ENCODE measurements at places on chromosomes 6 and 20.

- DNase-seq, result peak; percentile 36
Observed at GRCh38 chr20:362271-363254, 15.7 kb downstream of the NRSN2 start.

- no peak for DNase-seq
Observed at GRCh38 chr6:87736809-87737540, 34.9 kb upstream of the AKIRIN2 start.

- no peak for DNase-seq
Observed at GRCh38 chr6:41392246-41392645, 56.8 kb downstream of the NCR2 start.

GRCh38 chr6:45696738-45697137 lies 318.9 kb downstream of the CLIC5 start:
- no peak for DNase-seq

GRCh38 chr20:5870568-5870981 lies 79.8 kb downstream of the TRMT6 start:
- DNase-seq, result no peak

DNA sequence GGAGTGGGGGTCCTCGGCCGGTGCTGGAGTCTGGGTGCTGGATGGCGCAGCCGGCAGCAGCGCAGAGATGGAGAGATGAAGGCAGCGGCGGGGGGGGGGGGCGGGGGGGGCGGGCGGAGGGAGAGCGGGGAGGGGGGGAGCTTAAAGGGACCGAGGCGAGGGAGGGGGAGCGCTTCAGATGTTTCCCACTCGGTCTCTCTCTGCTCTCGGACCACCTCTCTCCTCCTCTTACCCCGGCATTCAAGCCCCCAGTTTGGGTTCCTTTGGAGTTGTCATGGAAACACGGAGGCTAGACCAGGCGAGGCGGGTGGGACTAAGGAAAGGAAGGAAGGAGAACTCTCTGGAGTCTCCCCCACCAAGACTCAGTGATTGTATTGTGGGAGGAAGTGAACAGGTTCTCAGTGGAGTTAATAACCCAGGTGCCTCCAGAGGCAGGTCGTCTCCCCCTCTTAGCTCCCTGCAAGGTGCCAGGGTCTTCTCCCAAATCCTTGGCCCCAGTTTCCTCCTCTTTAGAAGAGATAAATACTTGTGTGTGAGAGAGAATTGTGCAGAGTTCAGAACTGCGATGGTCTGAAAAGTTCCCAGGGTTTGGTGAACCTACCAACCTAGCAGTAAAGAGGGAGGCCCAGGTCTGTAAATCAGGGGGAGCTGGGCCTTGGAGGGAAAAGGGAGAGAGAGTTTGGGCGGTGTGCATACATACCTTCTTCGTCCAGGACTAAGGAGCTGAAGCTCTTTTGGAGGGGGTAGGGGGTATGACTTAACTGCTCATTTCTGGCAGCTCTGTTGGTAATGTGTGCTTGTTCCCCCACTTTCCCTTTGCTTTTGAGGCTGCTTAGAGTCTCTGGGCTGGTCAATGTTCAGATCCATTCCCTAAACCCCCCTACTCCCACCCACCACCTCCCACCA lies at the start of gene PRRT1:
TSS of gene PRRT1 (minus strand) at position 77 of the 906 bp plus-strand sequence. CDS start 112 bp downstream, outside the sequence.
- no peak for DNase-seq

DNA sequence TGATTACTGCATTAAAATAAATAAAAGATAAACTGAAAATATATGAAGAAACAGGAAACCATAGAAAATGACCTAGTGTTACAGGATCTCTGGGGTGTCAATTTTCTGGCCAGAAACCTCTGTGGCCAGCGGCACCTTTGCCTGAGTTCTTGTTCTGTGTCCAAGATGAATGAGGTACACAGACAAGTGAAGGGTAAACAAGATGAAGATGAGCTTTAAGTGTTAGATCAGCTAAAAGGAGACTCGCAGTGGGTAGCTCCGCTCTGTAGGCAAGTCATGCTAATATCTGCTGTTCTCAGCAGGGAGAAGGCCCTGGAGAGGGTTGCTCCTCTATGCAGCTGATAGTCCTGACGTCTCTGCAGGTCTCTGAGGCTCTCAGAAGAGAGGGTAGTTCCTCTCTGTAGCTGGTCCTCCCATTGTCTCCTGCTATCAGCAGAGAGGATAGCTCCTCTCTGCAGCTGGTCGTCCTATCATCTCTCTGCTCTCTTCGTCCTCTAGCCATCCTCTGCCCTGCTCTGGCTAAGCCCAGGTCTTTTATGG lies 35.9 kb upstream of the TBC1D22B start:
- no peak for DNase-seq

DNA sequence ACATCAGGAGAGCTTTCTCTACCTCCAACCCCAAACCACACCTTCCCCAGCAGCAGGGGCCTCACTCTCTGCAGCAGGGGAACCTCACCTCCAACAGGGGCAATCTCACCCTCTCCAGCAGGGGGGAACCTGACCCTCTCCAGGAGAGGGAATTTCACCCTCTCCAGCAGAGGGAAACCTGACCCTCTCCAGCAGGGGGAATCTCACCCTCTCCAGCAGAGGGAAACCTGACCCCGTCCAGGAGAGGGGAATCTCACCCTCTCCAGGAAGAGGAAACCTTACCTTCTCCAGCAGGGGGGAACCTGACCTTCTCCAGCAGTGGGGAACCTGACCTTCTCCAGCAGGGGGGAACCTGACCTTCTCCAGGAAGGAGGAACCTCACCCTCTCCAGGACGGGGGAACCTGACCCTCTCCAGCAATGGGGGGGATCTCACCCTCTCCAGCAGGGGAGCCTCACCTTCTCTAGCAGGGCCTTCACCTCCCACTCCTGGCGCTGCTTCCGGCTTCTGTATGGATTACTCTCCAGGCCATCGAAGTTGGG lies 3.1 kb downstream of the B3GALT4 start:
- no peak for DNase-seq

GRCh38 chr20:43541214-43541613 lies 17.6 kb upstream of the SGK2 start:
- no peak for DNase-seq

- peak; percentile 43 for DNase-seq
Observed at GRCh38 chr6:32047855-32048766, 9.9 kb downstream of the CYP21A2 start.

DNA sequence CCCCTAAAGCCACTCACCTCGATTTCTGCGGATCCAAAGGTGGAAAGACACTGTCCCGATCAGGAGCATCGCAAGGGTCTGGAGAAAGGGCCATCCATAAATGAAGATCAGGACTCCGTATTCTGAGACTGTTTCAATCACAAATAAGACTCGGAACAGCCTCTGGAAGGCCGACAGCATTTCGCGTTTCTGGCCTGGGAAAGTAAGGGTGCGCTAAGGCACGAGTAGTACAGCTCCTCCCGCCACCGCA lies 44.6 kb downstream of the DPPA5 start:
- DNase-seq, result no peak

GRCh38 chr6:66735106-66735890 lies 1028.3 kb upstream of the EYS start:
- DNase-seq, result no peak

DNA sequence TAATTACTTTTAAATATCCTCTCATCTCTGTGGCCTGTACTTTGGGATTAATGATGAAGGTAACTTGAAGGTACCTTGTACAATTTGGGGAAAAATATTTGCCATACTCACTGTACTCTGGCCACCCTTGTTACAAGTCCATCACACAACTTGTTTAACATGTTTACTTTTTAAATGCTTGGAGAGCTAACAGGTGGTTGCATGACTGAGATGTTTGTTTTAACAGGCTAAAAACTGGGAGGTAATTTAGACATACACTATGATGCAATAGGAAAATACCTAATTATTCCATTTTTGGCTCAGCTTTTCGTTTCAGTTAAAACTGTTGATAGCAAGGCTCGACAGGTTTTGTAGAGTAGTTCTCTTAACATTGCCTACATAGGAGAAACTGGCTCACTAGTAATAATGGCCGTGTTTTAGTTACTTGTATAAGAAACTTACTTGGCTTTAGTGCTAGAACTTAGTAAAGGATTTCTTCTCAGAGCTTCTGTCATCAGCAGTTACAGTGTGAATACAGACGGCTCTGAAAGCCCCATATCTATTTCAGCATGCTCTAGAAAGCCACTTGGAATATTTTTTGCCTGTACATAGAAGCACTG lies 489.8 kb upstream of the SOX4 start:
- DNase-seq, result no peak

GRCh38 chr20:51313358-51313827 lies 229.1 kb downstream of the NFATC2 start:
- no peak for DNase-seq

- DNase-seq, result no peak
Observed at GRCh38 chr20:3995067-3995748, 20.1 kb downstream of the RNF24 start.

GRCh38 chr6:145147981-145148749 lies 587.2 kb downstream of the EPM2A start:
- no peak for DNase-seq

DNA sequence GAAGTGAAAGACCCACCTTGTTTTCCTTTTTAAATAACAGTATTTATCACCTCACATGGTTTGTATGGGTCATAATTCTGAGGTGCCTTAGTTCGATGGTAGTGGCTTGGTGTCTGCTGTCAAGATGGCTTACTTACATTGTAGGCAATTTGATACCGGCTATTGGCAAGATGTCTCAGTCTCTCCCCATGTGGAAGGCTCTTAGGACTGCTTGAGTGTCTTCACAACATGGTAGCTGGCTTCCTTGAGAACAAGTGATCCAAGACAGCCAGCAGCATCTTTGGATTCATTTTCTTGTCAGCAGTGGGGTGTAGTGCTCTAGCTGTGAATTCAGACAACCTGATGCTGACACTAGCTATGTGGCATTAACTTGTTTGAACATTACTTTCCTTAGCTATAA lies 70.1 kb downstream of the CBFA2T2 start:
- no peak for DNase-seq

GRCh38 chr6:149064660-149065015 lies 252.9 kb upstream of the TAB2 start:
- DNase-seq, result no peak

GRCh38 chr6:24766680-24767462 lies 7.9 kb upstream of the GMNN start:
- DNase-seq, result no peak

DNA sequence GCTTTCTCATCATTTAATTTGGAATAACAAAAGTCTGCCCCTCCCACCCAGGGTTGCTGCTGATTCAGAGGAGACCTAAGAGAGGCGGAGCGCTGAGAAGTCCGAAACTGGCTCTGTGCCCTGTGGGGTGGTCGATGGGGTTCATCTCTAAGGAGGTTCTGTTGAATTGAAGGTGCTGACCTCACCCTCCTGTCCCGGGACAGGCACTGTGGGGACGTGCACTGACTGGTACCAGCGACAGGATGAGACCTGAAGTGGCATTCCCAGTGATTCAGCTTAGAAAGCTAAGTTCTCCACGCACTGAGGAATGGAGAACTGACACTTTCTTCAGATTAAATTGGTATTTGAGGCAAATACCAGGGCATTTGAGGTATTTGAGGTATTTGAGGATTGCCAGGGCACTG lies 1.3 kb downstream of the GUCA1B start:
- DNase-seq, result no peak

- DNase-seq, result no peak
Observed at GRCh38 chr6:34205466-34205865, 31.2 kb upstream of the HMGA1 start.

DNA sequence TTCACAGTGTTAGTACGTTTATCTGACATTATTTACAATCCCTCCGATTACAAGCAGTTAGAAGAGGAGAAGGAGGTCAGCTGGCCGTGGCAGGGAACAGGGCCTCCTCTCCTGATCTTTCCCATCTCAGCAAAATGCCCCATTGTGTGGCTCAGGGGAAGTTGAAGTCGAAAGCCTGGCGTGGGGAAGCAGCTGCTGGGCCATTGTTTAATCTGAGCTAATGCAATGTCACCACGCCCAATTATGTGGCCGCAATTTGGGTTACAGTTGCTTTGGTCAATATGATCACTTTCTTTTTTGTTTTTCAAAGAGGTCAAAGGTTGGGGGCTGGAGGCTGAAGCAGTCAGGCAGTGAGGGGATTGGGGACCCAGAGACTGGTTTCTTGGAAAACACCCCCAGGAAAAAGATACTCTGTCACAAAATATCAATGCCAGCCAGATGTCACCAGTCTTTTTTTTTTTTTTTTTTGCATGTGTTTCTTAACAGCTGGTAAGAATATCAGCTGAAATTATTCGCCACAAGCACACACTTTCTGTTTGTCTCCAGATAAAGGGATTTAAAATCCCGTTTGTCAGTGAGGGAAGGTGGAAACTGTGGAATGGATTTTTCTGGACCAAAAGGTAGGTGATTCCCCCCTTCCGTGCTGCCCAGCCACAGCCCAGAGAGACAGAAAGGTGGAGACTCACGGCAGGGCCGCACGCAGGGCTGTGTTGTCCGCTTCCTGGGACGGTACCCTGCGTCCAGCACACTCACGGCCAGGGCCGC lies 24.6 kb downstream of the DLL1 start:
- DNase-seq, result no peak

DNA sequence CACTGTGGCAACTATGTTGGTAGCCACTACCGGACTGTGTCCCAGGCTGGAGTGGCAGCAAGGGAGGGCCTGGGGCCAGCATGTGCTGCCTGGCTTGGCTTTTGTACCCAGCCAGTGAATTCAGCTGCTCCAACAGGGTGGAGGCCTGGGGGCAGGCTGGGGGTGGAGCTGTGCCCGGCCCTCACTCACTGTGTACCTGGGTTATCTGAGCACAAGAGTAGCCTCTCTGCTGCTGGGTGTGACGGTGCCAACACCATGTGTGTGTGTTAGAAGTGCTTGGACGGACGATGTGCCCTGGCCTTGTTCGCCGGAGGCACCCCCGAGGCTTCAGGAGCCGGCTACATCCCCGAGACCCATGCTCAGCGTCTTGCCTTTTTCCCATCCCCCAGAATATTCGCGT lies 49.2 kb downstream of the EFCAB8 start:
- no peak for DNase-seq

DNA sequence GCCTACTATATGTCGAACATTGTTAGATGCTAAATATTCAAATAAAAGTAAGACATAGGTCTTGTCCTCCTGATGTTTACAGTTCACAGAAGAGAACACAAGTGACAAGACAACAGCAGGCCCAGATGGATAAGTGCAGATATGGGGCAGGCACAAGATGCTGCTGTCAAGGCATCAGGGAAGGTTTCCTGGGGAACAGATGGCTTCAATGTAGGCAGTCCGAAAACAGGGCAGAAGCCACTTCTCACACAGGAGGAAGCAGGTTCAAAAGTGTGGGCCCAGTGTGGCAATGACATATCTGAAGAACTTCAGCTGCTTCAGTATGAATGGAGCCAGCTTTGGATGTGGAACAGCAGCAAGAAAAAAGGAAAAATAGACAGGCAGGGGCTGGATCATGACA lies 32.5 kb downstream of the HLA-DPB1 start:
- DNase-seq, result no peak

- no peak for DNase-seq
Observed at GRCh38 chr6:134539865-134540323, 222.0 kb upstream of the SGK1 start.

All from stimulated activated CD4-positive, alpha-beta T cell treated with anti-CD3 and anti-CD28 coated beads, Interleukin-12 subunit alpha, Interleukin-12 subunit beta, amount 100 ng/mL, for 48 hours (primary cell).